Endodermal cell (in vitro differentiated cells): ENCODE measurements at places on chromosomes 16 and 17. TPM values are rescaled to one million over a fixed set of nuclear protein-coding genes. Genes with fewer than 3 reads are reported as not detected.
A peak's percentile ranks its signal among the peaks of the same experiment; 100 is the strongest.

DNA sequence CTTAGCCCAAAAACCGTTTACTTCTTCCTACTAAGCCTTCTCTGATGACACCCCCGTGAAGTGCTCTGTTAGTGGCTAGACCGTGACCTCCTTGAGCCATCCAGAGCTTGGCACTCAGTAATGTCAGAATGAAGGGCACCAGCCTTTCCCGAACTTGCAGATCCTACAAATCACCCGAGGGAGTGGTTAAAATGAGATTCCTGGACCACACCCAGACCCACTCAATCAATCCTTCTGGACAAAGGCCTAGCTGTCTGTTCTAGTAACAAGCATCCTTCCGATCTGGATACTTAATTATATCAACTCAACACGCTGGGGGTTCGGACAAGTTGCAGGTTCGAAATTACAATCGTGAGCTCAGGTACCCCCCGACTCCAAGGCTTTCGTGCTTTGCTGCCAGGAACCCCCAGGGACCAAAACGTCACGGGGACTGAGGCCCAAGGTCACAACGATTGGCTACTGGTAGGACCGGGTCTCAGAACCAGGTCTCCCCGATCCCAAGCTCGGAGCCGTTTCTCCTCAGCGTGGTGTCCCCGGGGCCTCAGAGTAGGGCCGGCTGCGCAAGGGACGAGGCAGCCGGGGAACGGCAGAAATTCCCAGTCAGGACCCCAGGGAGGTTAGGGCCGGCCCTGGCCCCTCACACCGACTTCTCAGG lies 527 bp downstream of the CIAPIN1 start:
- DNase-seq: no peak
- peak overlapping the region; percentile 100 for H3K4me3 ChIP-seq
- H3K36me3 ChIP-seq: peaks cover 27% of the 10 kb centered on the region
- H3K4me1 ChIP-seq: no peaks in the 10 kb centered on the region
- peak overlapping the region; percentile 67 for H3K27ac ChIP-seq
- no peaks in the 10 kb centered on the region for H3K27me3 ChIP-seq

ITGA2B gene
- 5.2 and 6.9 TPM in 2 replicates for total RNA-seq

DNA sequence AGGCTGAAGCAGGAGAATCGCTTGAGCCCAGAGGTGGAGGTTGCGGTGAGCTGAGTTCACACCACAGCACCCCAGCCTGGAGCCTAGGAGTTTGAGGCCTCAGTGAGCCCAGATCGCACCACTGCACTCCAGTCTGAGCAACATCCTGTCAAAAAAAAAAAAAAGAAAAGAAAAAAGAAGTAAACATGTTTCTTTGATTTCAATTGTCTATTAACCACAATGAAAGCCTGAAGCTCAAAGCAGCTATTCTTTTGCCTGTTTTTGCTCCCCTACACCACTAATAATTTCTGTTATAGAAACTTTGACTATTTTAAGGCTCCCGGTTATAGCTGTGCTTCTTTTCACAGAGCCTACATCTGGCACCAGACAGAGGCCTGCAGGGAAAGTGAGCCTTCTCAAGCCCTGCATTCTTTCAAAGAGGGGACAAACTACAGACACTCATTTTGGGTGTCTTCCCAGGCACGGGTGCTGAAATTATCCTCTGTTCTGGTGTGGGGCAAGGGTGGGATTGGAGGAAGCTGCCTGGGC lies 14.2 kb upstream of the SLC52A1 start:
- H3K36me3 ChIP-seq: no peaks in the 10 kb centered on the region
- H3K4me3 ChIP-seq: no peak overlapping the region
- H3K27me3 ChIP-seq: no peaks in the 10 kb centered on the region
- DNase-seq: no peak

DNA sequence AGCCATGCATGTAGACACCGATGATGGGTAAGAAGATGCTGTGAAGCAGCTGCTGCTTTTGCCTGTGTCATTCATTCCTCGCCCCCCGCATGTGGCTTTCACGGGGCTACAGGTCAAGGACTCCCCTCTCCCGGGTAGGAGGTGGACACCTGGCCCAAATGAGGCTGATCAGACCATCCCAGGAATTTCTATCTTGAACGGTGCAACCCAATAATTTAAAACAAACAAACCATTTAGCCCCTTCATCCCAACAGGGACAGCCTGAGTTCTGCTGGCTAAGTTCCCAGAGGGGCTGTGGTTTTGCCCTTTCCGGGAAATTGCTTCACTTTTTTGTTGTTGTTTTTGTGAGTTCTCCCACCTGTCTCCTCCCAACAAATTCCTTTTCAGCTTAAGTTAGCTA lies 137.7 kb upstream of the CDH5 start:
- no peak overlapping the region for H3K27ac ChIP-seq
- no peak overlapping the region for H3K4me3 ChIP-seq
- no peaks in the 10 kb centered on the region for H3K4me1 ChIP-seq

DNA sequence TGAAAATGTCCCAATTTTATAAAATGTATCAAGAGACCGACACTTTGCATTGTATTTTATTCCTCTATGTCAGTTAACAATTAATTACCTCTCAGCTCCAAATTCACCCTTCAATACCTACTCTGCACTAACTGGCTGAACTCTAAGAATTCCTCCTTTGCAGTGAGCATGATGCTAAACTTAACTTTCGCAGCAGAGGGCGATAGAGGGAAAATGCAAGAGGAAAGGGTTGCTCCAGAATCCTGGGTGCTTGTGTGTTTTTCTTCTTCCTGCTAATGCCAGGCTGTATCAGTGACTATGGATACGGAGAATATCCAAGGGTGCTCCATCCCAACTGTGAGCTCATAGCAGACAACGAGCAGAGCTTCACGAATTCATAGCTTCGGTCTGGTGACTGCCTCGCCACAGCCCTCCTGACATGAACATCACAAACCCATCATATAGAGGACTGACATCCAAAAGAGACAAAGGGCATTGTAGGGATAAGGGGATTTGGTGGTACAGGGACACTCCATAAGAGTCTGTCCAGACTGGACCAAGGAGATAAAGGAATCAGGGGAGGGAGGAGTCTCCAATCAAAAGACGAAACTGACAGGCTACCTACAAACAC lies 172.9 kb downstream of the STX8 start:
- no peaks in the 10 kb centered on the region for H3K27me3 ChIP-seq
- DNase-seq: peak; percentile 90
- no peaks in the 10 kb centered on the region for H3K4me1 ChIP-seq
- no peak overlapping the region for H3K4me3 ChIP-seq
- H3K36me3 ChIP-seq: no peaks in the 10 kb centered on the region

- H3K27ac ChIP-seq: no peak overlapping the region
- no peak overlapping the region for H3K4me3 ChIP-seq
- peak; percentile 58 for DNase-seq
- H3K27me3 ChIP-seq: no peaks in the 10 kb centered on the region
- H3K4me1 ChIP-seq: no peaks in the 10 kb centered on the region
Observed at GRCh38 chr17:81466564-81467472, 45.8 kb downstream of the ACTG1 start.

- no peak for DNase-seq
- no peak overlapping the region for H3K27ac ChIP-seq
- H3K4me3 ChIP-seq: no peak overlapping the region
- no peaks in the 10 kb centered on the region for H3K36me3 ChIP-seq
- no peaks in the 10 kb centered on the region for H3K27me3 ChIP-seq
Observed at GRCh38 chr17:81298991-81299738, 4.1 kb upstream of the SLC38A10 start.

TBC1D3H gene
- total RNA-seq: not detected in 2 replicates

DNA sequence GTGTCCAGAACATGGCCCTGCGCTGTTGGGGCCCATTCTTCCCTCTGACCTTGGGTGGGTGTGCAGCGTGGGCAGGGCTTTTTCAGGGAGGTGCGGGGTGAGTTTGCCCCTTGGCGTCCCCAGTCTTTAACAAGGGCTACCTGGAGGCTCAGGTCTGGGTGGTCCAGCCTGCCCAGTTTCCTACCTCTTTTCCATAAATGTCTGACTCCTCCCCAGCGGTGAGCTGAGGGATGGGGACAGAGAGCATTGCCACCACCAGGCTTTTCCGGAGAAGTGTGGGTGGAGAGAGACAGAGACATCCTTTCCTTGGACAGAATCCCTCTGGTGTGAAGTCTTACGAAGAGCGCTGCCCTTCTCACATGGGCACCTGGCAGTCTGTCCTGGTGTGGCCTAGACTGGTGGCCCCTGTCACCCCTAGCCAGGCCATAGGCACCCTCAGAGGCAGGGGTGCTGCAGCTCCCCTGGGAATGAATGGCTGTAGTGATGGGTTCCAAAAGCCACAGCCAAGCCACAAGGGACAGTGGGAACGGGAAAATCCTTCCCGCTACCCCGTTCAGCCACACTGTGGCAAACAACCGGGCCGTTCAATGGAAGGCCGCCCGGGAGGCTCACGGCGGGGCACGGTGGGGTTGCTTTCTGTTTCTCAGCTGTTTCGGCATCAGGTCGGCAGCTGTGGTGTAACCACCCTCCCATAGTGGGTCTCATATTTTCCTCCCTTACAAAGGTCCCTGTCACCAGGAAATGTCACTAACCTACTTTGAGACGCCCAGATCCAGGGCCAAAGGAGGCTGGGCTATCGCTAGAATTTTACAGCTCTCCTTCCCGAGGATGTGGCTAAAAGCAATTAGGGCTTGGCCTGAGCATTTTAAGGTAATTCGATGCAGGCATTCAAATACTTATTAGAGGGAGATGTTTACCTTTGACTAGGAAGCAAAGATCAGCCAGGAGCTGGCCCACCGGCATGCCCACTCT lies 61.9 kb upstream of the GSE1 start:
- no peak overlapping the region for H3K4me3 ChIP-seq
- H3K4me1 ChIP-seq: peaks cover 4% of the 10 kb centered on the region
- H3K27me3 ChIP-seq: no peaks in the 10 kb centered on the region
- H3K36me3 ChIP-seq: no peaks in the 10 kb centered on the region
- DNase-seq: peak; percentile 51
- H3K27ac ChIP-seq: no peak overlapping the region

DNA sequence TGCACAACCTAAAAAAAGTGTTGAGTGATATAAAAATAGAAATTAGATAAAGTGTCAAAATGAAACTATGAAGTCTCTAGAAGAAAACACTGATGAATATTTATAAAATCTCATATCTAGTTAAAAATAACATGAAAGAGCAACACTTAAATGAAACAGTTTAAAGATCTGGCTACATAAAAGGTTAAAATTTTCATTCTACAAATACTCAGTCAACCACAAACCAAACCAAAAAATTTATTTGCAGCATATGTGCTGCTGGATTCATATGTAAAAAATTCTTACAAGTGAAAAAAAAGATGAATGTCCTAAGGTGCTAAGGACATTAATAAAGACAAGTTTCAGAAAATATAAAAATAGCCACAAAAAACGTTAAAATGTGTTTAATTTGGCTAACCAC lies 22.6 kb upstream of the CDYL2 start:
- H3K4me1 ChIP-seq: no peaks in the 10 kb centered on the region
- no peaks in the 10 kb centered on the region for H3K36me3 ChIP-seq
- H3K4me3 ChIP-seq: no peak overlapping the region

DNA sequence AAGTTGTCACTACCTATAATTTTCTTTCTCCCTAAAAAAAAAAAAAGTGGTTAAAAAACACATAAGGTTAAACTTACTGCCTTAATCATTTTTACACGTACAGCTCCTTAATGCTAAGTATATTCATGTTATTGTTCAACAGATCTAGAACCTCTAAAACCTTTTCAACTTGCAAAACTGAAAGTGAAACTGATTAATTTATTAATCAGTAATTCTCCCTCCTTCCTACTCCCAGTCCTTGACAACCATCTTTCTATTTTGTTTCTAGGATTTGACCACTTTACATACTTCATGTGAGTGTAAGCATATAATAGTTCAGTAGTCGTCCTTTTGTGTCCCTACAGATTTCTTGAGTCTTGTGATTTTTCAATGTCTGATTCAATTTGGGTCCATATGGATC lies 251.4 kb upstream of the KIF2B start:
- no peaks in the 10 kb centered on the region for H3K4me1 ChIP-seq
- H3K27me3 ChIP-seq: no peaks in the 10 kb centered on the region
- DNase-seq: no peak
- H3K4me3 ChIP-seq: no peak overlapping the region

DNA sequence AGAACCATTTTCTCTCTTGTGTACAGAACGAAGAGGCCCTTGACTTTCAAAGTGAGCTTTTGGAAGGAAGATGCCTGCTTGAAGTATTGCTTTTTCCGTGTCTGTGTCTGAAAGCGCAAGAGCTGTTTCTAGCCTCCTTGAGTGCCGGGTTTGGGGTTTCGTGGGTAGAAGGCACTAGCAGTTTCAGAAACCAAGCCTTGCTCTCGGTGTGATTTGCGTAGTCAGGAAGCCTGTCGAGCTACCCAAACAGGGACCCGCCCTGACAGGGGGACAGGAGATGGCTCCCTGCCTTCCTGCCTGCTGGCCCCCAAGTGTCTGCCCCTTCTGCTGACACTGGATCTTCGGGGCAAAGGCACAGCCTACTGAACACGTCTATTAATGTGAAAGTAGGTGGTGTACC lies 322.0 kb downstream of the MAF start:
- H3K4me3 ChIP-seq: no peak overlapping the region
- H3K27ac ChIP-seq: no peak overlapping the region
- no peaks in the 10 kb centered on the region for H3K36me3 ChIP-seq
- no peaks in the 10 kb centered on the region for H3K4me1 ChIP-seq
- DNase-seq: no peak

DNAI2 gene
- not detected in 2 replicates for total RNA-seq

- peak; percentile 32 for DNase-seq
- peaks cover 4% of the 10 kb centered on the region for H3K4me1 ChIP-seq
- H3K27me3 ChIP-seq: no peaks in the 10 kb centered on the region
Observed at GRCh38 chr17:5672815-5673430, 88.6 kb upstream of the NLRP1 start.

GRCh38 chr16:19291475-19291874 lies 5.9 kb downstream of the CLEC19A start:
- H3K27ac ChIP-seq: peak overlapping the region; percentile 47
- H3K4me3 ChIP-seq: no peak overlapping the region
- H3K36me3 ChIP-seq: no peaks in the 10 kb centered on the region
- peak; percentile 83 for DNase-seq
- H3K4me1 ChIP-seq: peaks cover 33% of the 10 kb centered on the region

FN3KRP gene
- 31.8 and 34.5 TPM in 2 replicates for total RNA-seq

PTGES3L gene
- total RNA-seq: 7.1 and 7.9 TPM in 2 replicates

GRCh38 chr16:9099131-9099625 lies 7.7 kb downstream of the HAPSTR1 start:
- DNase-seq: peak; percentile 17
- peaks cover 10% of the 10 kb centered on the region for H3K4me1 ChIP-seq
- H3K36me3 ChIP-seq: peaks cover 92% of the 10 kb centered on the region
- no peak overlapping the region for H3K27ac ChIP-seq
- H3K4me3 ChIP-seq: no peak overlapping the region

TP53TG3B gene
- total RNA-seq: not detected in 2 replicates

DNA sequence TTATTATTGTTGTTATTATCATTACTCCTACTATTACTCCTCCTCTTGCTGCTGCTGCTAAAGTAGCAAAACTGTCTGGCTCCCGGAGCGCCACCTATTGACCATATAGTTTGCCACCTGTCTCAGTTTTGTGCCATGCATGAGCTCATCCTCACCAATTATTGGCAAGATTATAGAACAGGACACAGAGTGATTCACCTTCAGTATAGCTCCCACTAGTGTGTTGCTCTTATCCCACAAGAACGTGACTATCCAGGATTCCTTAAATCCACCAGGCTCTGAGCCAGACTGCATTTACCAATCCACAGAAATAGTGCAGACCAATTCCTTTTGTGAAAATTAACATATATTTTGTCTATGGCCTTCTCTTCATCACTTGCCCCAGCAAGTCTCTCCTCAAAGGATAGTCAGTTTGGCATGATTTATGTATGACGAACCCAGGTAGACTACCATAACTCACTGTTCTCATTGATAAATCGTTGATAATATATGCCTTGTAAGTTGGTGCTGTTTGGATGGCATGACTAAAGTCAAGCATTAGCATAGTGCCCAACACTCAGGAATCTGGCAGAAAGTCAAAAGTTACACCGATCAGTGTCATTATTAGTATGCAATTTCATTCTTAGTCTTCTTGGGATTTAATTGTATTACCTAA lies 405.5 kb upstream of the HSBP1 start:
- no peaks in the 10 kb centered on the region for H3K36me3 ChIP-seq
- DNase-seq: peak; percentile 58
- peaks cover 3% of the 10 kb centered on the region for H3K4me1 ChIP-seq
